ENCODE measurements at places on chromosomes 3 and 15.
A peak's percentile ranks its signal among the peaks of the same experiment; 100 is the strongest.

DNA sequence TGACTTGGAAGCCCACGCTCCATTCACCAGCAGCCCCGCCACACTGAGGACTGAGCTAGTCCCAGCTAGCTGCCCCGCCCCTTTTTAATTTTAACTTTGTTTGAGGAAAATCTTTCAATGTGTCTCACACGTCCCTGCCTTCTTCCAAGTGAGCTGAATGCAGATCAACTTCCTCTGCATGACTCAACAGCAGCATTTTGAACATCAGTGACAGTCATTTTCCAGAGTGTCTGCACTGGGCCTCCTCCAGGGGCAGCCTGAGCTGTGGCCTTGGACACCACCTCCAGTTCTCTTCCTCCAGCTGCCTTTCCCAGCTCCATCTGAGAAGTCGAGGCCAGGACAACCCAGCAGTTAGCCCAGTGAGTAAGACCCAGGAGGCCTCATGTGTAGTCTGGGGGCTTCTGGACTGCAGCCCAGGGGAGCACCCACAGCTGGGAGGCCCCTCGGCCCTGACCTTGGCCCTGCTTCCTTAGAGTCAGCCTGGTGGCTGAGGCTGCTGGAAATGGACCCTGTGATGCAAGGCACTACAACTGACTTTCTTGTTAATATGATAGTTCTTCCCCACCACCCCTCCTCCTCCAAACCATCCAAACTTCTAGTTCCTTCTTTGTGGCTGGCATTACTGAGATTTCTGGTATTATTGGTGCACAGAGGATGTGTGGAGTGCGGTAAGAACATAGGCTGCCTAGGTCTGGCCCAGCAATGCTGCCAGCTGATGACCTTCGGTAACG lies 21.4 kb upstream of the ESYT3 start:
- DNase-seq = no peak

GRCh38 chr3:16692486-16693344 lies 87.5 kb upstream of the DAZL start:
- DNase-seq = no peak

DNA sequence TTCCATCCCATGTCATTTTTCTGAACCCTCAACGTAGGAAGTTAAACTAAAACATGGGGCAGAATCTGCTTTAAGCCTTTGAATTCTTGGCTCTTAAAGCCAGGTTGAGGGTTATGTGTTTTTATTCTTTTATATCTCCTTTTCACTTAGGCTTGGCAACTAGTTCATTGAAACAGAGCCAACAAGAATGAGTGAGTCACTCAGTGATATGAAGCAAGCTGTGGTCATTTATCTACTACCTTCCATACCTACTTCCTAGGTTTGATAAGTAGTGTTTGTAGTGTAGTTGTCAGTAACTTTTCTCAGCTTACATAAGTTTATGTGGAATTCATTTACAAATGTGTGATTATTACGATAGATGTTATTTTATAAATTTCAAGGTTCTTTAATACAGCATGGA lies 67.4 kb downstream of the SNRPN start:
- DNase-seq = peak; percentile 24

GRCh38 chr15:85707519-85708338 lies 87.0 kb downstream of the KLHL25 start:
- DNase-seq = peak; percentile 36

- no peak for DNase-seq
Observed at GRCh38 chr15:39473298-39473947, 107.5 kb upstream of the THBS1 start.

- DNase-seq = no peak
Observed at GRCh38 chr3:74651885-74652284, 37.4 kb upstream of the CNTN3 start.

DNA sequence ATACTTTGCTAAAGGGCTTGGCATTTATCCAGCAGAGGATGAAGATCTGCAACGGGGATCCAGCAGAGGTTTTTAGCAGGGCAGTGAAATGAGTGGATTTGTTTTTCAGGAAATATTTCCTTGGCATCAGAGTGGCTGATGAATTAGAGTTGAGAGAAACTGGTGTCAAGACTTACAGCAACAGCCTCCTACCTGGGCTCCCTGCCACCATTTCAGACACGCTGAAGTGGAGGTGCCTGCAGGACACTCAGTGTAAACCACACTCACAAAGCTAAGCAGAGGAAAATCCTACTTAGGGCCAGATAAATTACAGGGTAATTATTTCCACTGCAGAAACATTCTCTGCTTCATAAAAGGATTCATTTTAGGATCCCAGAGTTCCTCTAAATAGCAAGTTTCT lies 519.7 kb downstream of the FGF12 start:
- DNase-seq = no peak

- no peak for DNase-seq
Observed at GRCh38 chr3:15800780-15801179, 3.0 kb upstream of the ANKRD28 start.

DNA sequence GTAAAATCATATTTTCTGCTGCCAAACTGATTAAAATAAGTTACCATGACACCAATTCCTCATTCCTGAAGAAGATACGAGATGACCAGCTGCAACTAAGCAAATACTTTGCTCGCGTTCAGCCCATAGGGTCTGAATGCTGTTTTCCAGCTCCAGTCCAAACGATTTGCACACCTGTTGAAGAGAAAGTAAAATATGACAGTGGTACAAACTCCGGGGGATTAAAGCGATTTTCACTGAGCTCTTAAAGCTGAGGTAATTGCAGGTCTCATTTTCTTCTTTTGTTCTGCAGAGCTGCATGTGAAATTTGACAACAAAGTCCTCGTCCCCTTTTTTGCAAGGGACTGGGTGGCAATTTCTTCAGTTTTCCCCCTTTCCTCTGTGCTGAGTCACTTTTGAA lies 118.4 kb downstream of the NR2F2 start:
- no peak for DNase-seq

GRCh38 chr3:118970819-118971218 lies 63.8 kb downstream of the IGSF11 start:
- DNase-seq = no peak

GRCh38 chr15:67613708-67614107 lies 71.2 kb downstream of the MAP2K5 start:
- DNase-seq = no peak

- DNase-seq = peak; percentile 75
Observed at GRCh38 chr3:114380233-114380651, 86.4 kb downstream of the TIGIT start.

- peak; percentile 39 for DNase-seq
Observed at GRCh38 chr3:105614288-105615030, 247.8 kb downstream of the ALCAM start.

- DNase-seq = no peak
Observed at GRCh38 chr15:99716540-99717095, 16.6 kb downstream of the LYSMD4 start.

GRCh38 chr15:59315914-59316451 lies 56.7 kb downstream of the MYO1E start:
- DNase-seq = no peak

DNA sequence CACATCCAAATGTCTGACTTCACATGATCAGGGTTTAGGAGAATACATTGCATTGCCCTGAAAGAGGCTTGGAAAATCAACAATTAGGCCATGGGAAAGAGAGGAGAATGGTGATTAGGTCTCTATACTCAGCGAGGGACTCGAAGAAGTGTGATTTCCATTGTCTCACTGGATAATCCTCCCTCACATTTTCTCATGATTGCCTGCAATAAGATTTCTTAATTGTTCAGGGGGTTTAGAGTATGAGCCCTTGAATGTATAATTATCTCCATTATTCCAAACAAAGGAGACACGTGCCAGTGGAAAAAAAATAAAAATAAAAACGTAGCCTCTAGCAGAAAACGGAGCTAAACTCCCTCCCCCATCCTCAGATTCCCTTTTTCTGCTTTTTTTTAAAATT lies 173.2 kb downstream of the TPRG1 start:
- DNase-seq = no peak

DNA sequence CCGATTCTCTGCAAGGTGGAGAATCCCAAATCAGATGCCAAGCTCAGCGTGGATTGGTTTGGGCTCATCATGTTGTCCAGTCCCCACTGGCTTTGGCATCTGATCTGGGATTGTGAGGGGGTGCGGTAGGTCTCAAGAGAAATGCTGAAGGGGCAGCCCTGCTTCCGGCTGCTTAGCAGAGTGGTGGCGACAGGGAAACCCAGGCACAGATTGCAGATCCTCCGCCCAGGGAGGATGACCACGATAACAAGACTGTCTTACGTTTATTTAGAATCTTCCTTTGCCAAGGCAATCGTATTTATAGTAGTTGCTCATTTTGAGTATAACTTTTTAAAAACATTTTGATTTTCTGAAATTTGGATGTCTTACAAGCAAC lies 61.1 kb downstream of the SLC12A8 start:
- no peak for DNase-seq

DNA sequence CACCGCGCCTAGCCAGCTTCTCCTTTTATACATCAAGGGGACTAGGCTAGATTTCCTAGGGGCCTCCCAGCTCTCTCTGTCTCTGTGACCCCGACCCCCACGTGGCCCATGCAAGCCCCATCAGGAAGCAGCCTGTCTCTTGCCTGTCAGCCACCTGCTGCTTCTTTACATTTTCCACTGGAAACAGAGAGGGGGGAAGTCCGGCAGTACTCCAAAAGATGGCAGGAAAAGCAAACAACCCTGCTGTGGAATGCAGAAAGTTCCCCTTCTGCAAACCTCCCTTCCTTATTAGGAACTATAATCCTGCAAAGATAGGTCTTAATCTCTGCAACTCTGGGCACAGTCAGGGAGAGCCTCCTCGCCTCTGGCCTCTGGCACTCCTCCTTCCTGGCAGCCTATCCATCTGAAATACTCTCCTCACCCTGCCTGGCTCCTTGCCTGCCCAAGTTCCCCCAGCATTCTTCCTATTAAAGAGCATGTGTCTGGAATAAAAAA lies 47.4 kb upstream of the HACD2 start:
- DNase-seq = no peak

- DNase-seq = peak; percentile 76
Observed at GRCh38 chr3:114363554-114364202, 69.8 kb downstream of the TIGIT start.

- DNase-seq = no peak
Observed at GRCh38 chr3:184566441-184567414, 5.1 kb downstream of the EPHB3 start.

- no peak for DNase-seq
Observed at GRCh38 chr3:137807998-137808397, 43.9 kb downstream of the SOX14 start.

DNA sequence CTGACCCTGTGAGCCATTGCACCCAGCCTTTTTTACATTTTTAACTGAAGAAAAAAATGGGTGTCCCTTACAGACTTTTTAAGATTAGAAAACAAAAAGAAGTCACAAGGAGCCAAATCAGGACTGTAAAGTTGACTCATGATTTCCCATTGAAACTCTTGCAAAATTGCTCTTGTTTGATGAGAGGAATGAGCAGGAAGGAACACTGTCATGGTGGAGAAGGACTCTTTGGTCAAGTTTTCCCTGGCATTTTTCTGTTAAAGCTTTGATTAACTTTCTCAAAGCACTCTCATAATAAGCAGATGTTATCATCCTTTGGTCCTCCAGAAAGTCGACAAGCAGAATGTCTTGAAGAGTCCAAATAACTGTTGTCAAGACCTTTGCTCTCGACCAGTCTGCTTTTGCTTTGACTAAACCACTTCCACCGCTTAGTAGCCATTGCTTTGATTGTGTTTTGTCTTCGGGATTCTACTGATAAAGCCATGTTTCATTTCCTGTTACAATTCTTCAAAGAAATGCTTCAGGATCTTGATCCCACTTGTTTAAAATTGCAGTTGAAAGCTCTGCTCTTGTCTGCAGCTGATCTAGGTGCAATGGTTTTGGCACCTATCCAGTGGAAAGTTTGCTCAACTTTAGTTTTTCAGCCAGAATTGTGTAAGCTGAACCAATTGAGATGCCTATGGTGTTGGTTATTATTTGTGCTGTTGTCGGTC lies 369.4 kb downstream of the MAGI1 start:
- peak; percentile 40 for DNase-seq

GRCh38 chr3:48429317-48429959 lies 448 bp downstream of the PLXNB1 start:
- DNase-seq = no peak

GRCh38 chr15:78763796-78764241 lies 47.4 kb downstream of the ADAMTS7 start:
- no peak for DNase-seq

- DNase-seq = no peak
Observed at GRCh38 chr15:98009169-98009568, 48.7 kb downstream of the ARRDC4 start.

DNA sequence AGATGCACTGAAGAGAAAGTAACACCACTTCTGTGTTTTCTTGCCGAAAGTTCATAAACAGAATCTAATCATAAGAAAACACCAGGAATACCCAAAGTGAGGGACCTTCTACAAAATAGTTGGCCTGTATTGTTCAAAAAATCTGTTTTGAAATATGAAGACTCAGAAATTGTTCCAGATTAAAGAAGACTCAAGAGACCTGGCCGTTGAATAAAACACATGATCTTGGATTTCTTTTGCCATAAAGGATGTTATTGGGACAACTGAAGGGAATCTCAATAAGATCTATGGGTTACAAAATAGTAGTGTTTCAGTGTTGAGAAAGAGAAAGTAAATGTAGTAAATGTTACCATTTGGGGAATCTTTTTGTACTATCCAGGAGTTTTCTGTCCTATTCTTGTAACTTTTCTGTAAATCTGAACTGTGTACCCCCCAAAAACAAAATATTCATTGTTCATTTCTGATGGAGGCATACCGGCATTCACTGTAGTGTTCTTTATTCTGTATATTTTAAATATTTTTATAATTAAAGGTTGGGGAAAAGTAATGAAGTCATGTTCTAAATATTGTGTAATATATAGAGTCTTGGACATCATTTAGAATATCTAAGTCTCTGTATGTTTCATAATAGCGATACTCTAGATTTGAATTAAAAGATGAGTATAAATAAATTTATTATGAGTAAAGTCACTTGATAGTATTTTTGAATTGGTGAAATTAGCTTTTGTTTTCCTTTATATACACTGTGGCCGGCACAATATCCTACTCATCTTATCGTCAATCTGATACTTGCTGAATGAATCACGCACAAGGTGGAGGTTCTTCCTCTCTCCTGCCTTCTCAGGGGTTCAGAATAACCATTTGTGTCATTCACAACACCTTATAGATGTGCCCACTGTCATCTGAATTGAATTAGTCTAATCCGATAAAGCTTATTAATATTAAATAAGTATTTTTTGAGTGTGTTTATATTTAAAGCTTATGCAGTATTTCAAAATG lies 66.7 kb downstream of the TRAK1 start:
- peak; percentile 20 for DNase-seq

DNA sequence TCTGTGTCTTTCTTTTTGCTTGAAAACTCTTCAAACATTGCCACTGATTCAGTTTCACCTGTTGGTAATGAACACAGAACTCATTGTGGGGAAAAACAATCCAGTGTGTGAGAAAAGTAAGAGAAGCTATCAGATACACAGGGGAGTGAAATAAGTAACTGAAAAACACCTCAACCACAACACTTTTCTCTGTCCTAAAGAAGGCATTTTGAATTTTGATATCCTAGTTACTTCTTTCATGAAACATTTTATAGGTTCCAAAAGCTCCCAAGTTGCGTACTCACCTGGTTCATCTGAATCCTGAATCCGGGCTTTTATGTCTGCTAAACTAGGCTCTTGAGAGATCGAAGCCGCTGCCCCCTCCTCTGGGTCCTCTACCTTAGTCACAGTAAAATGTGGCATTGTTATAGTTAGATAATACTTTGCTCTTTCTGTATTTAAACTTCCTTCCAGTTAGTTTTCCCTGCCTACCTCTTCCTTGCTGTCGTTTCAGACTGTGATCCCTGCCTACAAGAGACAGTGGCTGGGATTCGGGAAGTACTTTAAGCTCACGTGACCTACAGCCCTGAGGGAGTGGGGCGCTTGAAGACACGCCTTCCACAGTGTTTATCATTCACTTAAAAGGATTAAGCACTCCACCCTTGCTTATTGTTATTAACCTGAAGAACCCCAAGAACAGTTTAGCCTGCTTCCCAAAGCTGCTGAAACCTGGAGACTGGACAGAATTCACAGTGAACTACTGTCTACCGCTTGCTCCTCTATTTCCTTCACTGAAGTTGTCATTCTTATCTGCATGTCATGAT lies 19.1 kb downstream of the SLC12A6 start:
- no peak for DNase-seq

Data from brain microvascular endothelial cell (primary cell).